ENCODE measurements at places on chromosomes 13 and 19.

DNA sequence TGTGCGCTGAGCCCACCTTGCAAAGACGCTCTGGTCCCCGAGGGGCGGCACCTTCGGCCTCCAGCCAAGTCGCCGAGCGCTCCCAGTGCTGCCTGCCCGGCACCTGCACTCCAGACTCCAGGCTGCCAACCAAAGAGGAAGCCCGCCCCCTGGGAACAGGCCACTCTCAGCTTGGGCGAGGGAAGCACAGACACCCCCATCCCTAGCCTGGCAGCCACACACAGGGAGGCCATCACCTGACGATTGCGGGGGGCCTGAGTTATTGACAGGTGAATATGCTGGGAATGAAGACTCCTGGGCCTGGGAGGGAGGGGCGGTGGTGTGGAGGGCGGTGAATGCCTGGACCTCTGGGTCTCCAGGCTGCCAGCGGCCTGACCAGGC, 10.3 kb upstream of the ZNF492 start:
- DNase-seq: no peak

GRCh38 chr13:47142105-47142504, 245.3 kb upstream of the HTR2A start:
- no peak for DNase-seq

- DNase-seq: no peak
These were observed 28.5 kb downstream of the AP1M1 start for GRCh38 chr19:16226184-16226591.

DNA sequence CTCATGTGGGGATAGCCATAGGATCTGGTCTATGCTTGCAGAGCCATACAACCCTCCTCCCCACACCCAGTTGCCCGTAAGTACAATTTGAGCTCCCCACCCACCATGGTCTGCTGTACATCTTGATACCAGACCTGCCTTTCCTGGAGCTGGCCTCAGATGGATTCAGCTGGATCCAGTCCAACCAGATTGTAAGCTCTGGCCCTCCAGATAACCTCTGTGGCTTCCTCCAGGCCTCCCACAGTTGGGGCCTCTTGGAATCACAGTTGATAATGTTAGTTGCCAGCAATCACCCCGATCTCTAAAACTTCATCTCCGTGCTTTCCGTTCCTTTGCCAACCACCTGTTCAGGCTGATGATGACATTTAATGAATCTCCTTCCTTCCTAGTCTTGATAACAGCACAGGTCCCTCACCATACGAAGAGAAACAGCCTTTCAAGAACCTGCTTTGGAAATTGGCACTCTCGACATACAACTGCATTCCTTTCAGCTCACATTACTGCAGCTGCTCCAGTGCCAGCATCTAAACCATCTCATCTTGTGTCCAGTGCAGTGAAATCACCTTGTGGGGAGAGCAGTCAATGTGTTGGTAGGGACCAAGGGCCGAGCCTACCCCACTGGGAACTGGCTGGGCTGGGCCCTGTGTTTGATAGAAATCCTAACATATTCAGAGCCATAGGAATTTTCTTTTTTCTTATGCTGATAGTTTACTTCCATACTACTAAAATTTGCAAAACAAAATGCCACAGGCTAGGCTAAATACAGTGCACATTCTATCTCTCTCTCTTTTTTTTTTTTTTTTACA, 15.1 kb upstream of the FOXO1 start:
- no peak for DNase-seq

DNA sequence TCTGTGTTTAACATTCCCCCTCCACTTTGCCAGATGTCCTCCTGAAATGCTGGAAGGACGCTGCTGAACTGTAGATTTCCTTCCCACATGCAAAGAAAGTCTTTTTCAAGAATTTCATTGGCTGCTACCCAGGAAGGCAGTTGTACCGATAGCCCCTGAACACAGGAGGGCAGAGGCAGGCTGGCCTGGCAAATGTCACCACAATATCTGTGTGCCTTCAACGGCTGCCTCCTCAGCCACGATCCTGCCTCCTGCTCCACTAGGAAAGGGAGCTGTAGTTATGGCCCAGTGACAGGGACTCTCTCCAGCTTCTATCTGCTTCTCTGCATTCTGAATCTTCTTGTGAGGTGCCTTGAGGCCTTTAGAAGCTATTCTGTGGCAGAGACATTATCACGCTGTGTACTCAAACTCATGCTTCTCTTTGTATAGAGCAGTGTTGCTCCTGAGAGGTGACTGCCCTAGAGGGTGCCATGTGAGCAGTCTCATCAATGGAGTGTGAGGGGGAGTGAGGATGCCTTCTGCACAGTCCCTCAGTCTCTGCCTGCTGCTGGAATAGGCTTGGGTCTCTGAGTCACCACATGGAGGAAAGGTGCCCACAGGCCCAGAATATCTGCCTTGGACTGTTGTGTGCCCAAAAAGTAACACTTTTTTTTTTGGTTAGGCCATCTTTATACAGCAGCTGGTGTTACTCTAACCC, 279.8 kb downstream of the DNAJC15 start:
- peak; percentile 19 for DNase-seq

- peak; percentile 34 for DNase-seq
These were observed 38.8 kb downstream of the ARHGEF7 start for GRCh38 chr13:111153977-111154332.

GRCh38 chr13:57992416-57992815, 360.9 kb downstream of the PCDH17 start:
- no peak for DNase-seq

- DNase-seq: no peak
These were observed 135.0 kb downstream of the DLEU7 start for GRCh38 chr13:50708461-50708860.

GRCh38 chr13:26831336-26831908, 70.8 kb upstream of the GPR12 start:
- DNase-seq: no peak

DNA sequence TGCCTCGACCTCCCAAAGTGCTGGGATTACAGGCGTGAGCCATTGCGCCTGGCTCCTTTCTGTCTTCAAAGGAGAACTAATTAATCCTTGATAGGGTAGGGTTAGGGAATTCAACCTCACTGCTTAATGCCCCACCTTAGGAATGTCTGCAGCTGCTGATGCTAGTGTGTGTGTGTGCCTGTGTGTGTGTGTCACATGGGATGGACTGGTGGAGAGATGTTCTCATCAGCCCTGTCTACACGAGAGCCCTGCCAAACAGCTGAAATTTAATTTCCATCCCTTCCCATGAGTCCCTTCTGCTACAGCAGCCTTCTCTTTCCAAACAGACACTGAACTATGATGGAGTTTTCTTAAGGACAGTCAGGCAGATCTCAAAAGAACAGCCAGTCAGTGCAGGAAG, 46.5 kb upstream of the CLDN10 start:
- no peak for DNase-seq

- no peak for DNase-seq
These were observed 9.9 kb downstream of the CDC16 start for GRCh38 chr13:114244637-114245036.

GRCh38 chr19:7931221-7932061, 5.5 kb upstream of the CTXN1 start:
- DNase-seq: no peak

GRCh38 chr13:48403151-48403631, 9.7 kb downstream of the LPAR6 start:
- no peak for DNase-seq

DNA sequence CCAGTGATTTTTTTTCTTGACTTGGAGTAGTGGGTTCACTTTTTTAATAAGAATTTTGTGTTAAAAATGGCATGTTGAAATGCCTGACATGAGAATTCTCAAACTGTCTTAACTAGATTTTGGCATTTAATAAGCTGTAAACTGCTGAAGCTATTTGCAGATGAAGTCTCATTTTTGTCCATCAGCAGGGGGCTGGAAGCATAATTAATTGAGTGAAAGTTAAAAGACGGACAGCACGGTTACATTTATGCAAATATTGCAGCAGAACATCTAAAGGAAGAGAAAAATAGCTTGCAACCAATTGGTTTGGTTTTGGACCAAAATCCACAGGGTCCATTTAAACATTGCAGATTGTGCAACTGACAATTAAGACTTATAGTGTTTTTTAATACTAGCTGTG, 837.3 kb upstream of the KLHL1 start:
- DNase-seq: no peak

DNA sequence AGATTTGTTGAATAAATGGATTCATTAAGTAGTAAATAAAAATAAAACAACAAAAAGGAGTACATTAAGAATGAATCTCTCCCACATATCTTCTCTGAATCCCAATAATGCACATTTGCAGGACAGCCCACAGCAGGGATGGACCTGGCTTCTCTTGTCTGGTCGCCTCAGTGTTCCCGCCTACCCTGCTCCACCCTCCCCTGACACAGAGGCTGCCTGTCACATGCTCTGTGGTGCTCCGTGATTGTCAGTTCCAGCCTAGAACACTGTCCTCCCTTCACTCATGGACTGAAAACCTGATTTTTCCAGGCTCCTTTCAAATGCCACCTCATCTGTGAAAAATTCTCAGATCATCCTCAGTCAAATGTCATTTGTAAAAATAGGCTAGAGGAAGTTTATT, 94.5 kb upstream of the GPR12 start:
- DNase-seq: no peak

DNA sequence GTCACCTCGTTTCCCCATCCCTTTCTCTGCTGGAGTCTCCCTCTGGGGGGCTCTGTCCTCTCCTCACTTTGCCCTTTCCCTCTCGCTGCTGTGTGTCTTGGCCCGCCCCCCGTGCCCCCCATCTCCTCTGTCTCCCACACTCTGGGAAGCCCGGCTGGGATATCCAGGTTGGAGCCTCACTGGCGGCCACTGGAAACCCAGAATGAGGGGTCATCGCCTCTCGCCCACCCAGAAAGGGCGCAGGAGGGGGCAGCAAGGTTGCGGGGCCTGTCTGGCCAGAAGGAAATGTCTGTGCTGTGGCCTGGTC, 15.6 kb downstream of the CCDC97 start:
- DNase-seq: no peak

DNA sequence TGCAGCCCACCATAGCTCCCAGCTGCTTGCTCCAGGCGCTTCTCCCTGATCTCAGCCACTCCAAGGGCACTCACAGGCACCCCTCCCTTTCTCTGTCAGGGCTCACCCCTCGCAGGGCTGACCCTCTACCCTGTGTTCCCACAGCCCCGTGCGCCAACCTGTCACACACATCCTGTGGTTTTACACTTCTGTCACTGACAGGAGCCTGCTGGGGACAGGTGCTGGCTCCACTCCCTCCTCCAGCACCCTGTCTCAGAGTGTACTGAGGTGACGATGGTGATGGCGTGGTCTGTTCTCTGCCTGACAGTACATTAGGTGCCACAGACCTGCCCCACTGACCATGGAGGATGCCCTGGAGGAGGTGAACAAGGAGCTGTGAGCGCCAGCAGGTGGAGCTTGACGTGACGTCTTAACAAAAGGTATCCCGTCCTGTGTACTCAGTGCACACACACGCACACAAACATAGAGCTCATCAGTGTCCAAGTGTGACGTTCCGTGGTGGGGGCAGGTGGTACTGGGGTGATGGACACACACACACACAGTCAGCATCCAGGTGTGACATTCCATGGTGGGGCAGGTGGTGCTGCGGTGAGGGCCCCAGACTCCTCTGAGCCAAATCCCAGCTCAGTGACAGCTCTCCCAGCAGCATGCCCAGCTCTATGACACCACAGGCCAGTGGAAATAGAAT, 20.9 kb downstream of the C19orf44 start:
- DNase-seq: peak; percentile 23

DNA sequence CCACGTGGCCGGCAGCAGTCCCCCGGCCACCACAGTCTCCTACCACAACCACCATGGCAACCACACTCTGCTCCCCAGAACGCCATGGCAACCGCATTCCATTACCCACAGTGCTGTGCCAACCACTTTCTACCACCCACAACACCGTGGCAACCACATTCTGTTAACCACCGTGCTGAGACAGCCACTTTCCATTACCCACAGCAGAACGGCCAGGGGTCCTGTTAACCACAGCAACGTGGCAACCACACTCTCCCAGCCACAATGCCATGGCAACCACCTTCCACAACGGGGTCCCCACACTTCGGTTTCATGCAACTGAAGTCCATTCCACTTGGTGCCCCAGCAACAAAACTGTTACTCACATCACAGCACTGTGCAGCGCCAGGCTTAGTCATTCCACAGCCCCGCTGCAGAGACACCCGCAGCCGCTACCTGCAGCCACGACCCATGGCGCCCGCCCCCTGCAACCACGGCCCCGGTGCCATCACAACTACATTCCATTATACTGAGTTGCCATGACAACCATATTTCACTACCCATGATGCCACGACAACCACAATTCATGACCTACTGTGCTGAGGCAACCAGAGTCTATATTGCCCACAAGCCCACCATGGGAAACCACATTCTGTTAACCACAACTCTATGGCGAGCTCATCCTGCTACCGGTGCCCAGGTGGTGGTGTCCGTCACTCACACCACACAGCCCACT, 10.0 kb downstream of the DPF1 start:
- DNase-seq: no peak

All from OCI-LY7 (cell line).